ENCODE measurements at places on chromosomes 3 and 15.

DNA sequence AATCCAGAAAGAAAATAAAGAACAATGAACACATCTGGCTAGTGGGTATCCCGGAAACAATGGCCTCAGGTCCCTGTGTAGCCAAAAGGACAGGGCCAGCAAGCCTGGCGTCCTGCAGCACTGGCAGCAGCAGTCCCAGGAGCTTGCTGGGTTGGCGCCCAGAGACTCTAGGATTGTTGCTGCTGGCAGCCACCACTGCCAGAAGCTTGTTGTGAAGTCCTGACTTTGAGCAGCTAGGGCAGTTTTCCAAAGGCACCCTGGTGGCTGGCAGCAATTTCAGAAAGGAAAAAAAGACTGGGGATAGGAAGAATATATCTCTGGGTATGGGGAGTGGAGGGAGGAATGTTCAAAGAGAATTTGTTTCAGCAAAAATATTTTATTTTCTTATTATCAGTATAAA lies 11.3 kb downstream of the SHQ1 start:
- DNase-seq, result no peak

- no peak for DNase-seq
Measured at GRCh38 chr3:8506571-8507061, 5.0 kb downstream of the LMCD1 start.

DNA sequence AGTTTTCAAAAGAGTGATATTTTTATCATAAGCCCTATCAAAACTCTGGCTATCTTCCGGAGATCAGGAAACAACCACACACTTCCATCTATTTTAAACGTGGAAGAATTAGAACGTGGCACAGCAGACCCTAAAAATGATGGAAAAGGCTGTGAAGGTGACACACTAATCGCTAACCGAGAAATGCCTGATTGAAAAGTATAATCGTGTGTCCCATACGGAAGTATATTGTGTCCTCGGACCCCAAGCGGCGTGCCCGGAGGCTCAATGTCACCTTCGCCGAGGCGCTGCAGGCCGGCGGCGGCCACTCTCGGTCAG lies 642 bp downstream of the COX5A start:
- DNase-seq, result no peak

GRCh38 chr3:10017636-10018292 lies 8.5 kb upstream of the FANCD2 start:
- peak; percentile 22 for DNase-seq

- DNase-seq, result no peak
Measured at GRCh38 chr15:92163641-92164040, 230.0 kb upstream of the ST8SIA2 start.

DNA sequence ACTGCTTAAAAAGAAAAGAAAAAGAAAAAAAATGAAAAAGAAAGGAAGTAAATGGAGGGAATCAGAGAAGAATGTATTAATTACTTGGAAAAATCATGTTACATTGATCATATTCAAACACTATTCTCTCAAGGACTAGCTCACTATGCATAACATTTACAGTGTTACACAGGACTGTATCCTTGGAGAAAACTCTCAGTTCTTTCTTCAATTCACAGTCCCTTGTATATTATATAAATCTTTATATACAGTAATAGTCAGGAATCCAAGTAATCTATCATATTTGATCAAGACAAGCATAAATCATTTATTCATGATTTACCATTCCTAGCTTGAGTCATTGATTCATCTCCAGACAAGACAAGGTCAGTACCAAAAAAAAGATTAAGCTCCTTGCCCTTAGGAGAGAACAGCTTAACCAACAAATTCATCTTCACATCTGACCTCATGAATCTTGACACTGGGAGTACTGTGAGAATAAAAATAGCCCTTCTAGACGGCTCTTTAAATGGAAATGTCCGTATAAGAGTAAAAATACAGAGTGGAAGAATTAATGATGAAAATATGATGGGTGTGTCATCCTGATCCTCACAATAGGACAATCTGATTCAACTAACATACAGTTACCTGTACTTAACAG lies 980.4 kb downstream of the NAALADL2 start:
- no peak for DNase-seq

GRCh38 chr3:11757929-11758328 lies 88.8 kb downstream of the TAMM41 start:
- DNase-seq, result no peak

DNA sequence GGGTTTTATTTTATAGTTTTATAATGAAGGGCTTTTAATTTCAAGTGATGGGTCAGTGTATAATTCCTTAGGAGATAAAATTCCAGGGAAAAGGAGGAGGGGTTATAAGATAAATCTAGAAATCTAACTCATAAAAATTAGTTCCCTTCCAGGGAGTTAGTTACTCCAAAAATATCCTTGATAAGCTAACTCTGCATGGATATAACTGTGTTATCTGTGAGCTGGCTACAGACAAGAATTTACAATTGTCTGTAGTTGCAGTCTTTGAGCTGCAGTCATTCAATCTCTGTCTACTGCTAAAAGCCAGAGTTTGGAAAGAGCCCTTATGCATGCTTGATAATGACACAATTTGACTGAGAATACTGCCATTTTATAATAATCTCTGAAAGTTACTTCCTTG lies 432.3 kb upstream of the TPRG1 start:
- DNase-seq, result no peak

DNA sequence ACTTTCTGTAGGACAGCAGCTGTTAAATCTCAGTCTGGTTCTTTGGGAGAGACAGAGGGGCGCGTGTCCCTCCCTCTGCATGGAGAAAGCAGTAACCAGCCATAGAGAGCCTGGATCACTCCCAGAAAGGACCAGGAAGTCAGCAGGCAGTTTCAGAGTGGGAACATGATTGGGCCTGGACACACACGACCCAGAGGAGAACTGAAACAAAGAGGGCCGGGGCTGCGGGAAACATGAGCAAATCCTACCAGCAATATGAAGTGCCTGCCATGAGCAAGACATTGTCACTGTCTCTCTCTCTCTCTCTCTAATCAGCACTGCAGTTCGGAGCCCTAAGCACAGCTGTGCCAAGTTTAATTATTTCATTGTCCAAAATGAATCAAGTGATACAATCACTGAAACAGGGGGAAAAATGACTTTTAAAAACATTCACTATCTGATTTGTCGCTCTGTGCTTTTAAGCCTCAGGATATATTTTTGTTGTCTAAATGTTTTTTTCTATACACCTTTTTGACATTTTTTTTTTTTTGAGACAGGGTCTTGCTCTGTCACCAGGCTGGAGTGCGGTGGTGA lies 17.6 kb downstream of the MUC13 start:
- DNase-seq, result no peak

Measured in stimulated activated CD8-positive, alpha-beta memory T cell treated with anti-CD3 and anti-CD28 coated beads, Interleukin-7, amount 100 ng/mL, for 24 hours (primary cell).